ENCODE measurements at places on chromosomes 1 and 21.

GRCh38 chr1:4416189-4416588 is 238.2 kb upstream of the AJAP1 start:
- DNase-seq: no peak

DNA sequence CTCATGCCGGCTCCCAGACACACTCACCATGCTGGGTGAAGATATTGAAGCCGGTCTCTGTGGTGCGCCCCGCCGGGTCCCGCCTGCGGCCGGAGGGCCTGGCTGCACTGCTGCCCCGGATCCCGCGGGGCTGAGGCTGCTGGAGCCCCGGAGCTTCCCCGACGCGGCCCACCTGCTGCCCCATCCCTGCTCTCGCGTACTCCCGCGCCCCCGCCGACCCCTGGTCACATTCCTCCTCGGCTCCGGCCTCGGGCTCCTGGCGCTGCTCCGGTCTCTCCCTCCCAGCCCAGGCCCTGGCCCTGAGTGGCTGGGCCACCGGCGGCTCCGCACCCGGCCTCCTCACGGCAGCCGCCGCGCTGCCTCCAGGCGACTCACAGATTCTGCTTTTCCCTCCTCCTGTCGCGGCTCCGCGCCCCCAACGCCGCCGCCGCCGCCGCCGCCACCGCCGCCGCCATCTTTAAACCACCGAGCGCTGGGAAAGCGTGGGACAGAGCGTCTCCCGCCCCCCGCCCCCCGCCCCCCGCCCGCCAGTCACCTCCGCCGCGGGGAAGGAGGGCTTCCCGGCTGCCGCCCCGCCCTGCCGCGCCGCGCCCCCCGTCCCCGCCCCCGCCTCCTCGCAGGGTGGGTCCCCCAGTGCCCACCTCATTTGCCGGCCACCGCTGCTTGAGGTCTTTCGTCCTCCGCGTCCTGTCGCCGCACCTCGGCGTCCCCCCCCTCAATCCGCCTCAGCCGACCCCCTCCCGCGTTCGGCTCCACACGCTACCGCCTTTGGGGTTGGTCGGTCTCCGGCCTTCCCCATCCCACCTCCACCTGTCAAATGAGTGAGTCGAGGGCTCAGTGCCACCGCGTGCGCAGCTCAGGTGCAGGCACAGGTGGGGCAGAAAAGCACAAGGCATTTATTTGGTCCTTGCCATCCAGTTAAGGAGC is at the start of gene ABL2:
Gene ABL2 (minus strand): TSS at position 464 of the 927 bp plus-strand sequence. CDS start 280 bp downstream, at position 184.
- peak; percentile 29 for DNase-seq

- DNase-seq: no peak
Observed at GRCh38 chr1:230854423-230854822, 13.9 kb downstream of the C1orf198 start.

DNA sequence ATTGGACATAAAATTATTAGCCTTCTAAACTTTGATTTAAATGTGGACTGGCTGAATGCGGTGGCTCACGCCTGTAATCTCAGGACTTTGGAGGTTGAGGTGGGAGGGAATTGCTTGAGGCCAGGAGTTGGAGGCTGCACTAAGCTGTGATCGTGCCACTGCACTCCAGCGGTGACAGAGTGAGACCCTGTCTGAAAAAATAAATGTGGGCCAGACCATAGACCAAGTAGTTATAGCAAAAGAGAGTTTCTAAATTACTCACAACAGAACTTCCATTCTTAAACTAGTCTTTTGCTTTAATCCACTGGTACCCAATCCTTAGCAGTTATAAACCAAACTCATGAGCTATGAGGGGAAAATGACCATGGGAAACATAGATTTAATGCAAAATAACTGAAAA is 35.2 kb downstream of the RAP1A start:
- no peak for DNase-seq

GRCh38 chr1:39632682-39633417 is 6.6 kb downstream of the HEYL start:
- DNase-seq: no peak

GRCh38 chr1:64343105-64343822 is 126.7 kb upstream of the CACHD1 start:
- no peak for DNase-seq

DNA sequence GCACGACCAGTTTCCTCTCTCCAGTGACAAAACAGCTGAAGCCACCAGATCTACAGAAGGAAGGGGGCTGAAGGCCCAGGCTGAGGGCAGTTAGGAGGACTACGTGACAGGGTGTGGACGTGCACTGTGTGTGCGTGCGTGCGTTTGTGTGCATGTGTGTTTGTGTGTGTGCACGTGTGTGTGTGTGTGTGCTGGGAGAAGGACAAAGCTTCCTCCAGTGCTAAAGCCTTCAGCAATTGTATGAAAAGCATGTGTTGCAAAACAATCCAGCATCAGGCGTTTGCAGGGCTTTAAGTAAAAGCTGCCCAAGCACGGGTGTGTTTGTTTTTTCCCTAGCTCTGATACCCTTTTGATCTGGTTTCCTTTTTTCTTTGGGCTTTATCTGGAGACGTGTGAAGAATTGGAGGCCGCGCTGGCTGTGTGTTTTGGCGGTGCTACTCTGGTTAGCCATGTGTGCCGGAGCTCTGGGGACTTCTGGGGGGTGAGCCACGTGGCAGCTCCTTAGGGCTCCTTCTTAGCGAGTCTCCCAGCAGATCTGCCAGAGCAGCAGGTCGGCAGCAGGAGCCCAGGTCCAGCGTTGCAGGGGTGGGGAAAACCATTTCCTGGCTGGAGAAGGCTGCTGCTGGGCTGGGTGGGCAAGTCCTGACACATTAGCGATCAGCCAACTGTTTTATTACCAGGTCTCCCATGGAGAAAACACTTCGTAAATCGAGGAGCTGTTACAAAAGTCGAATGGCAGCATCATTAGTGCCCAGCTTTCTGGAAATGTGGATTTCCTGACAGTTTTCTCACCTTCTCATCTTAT is 73.4 kb downstream of the UCK2 start:
- DNase-seq: peak; percentile 69

- DNase-seq: no peak
Observed at GRCh38 chr21:44932408-44933181, 7.2 kb upstream of the SLX9 start.

- DNase-seq: no peak
Observed at GRCh38 chr1:82597649-82598048, 796.9 kb downstream of the ADGRL2 start.

DNA sequence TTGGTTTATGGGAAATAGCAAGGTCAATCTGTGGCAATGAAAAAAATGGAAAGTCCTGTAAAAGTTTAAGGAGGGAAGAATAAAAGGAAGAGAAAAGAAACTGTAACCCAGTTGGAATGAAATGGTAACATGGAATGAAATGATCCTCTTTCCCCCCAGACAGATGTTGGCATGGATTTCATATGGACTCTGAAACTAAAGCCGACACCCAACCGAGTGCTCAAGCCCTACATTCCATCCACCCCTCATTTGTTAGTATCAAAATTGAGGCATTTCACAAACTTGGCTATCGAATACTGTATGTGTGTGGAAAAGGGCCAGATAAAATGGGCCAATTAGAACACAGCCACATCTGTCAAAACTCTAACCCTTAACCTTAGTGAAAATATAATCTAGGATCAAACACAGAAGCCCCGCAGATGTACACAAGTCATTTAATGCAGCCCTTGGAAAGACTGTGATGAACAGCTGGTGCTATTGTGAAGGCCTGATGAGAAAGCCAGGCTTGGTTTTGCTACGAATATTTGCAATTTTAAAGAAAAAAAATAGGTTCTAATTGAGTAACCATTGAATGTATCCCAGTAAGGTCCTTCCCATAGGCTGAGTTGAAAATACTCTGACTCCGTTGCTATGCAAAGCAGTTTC is 72.6 kb upstream of the RGL1 start:
- DNase-seq: no peak

DNA sequence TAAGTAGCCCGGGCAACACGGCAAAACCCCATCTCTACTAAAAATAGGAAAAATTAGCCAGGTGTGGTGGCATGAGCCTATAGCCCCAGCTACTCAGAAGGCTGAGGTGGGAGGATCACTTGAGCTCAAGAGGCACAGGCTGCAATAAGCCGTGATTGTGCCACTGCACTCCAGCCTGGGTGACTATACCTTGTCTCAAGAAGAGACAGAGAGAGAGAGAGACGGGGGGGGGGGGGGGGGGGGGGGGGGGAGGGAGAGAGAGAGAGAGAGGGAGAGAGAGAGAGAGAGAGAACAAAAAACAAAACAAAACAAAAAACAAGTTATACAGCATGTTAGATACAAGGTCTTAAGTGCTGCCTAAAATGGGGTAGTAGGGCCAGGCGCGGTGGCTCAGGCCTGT is 77.8 kb upstream of the ZNF281 start:
- DNase-seq: no peak

GRCh38 chr1:152110860-152111514 is 4.3 kb downstream of the TCHH start:
- no peak for DNase-seq

DNA sequence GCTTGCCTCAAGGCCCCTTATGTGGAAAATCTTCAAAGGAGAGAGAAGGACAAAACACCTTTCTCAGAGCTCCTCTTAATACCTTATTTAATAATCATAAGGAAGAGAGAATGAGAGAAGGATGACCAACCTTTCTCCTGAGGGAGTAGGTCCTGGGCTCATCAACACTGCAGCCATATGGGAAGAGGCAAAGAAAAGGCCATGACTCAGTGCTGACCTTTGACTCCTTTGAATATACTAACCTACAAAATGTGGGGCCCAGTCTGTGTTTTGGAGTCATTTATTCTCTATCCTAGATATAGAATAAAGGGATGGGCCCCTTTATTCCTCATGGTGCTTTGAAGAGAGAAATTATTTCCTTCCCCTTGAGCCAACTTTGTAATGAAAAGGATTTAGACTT is 38.3 kb downstream of the CAMSAP2 start:
- no peak for DNase-seq

GRCh38 chr21:23861911-23862504 is 1745.3 kb downstream of the MRPL39 start:
- no peak for DNase-seq

DNA sequence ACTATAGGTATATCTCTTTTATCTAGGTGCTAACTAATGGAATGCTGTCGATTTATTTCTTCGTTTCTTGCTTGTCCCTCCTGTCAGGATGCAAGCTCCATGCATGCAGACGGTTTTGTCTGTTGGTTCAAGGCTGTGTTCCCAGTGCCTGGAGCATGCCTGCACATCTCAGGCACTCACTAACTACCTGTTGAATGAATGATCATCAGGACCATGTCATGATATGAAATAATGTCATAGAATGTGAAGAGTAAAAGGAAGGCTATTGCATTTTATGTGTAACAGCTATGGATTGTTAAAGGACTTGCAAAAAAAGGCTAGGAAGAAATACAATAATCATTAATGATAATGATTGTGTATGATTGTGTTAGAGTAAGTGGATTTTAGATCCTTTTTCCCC is 4.2 kb downstream of the GPR25 start:
- DNase-seq: no peak

DNA sequence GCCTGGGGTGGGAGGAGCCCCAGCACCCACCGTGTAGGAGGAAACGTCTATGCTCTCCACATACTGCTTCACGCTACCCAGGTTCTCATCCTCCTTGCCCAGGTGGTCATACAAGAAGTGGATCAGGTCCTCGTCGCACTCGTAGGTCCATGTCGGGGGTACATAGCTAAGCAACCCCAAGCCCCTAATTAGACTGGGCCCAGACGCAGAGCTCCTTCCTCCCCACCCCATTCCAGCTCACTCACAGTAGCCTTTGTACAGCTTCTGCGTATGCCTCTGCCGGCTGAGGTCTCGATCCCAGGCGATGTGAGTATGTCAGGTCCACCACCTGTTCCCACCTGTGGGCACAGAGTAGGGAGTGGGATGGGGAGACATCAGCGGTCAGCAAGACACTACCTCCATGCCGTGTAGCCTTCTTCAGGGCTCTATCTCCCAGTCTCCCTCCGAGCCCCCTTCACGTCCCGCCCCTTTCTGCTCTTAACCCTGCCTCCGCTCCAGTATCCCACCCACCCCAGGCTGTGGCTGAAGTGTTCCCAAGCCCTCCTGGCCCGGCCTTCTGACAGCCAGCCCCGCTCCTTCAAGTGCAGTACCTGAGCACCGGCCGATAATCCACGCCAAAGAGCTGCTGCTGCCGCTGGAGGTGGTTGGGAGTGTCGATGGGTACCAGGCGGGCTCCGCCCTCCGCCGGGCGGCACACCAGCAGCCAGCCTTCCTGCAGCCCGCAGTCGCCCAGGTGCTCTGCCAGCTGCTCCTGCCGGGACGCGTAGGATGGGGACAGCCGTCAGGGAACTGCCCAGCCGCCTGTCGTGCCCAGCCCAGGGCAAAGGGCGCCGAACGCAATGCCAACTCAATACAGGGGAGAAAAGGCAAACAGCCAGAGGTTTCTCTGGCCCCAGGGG is 919 bp downstream of the HECTD3 start:
- DNase-seq: no peak

DNA sequence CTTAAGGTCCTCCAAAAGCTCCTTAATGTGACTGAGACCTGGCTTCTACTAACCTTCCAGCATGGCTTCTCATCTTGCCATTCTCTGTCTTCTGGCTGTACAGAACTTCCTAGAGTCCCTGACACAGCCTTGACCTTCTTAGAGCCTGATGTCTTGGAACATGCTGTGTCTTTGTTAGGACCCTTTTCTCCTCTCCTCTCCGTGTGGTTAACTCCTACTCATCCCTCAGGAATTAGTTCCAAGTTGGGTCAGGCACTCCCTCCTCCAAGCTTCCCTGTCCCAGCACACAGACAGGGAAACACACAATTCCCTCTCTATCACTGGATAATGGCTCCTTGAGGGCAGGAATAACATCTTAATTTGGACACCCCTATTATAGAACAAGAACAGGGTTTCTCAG is 275.4 kb upstream of the USP24 start:
- DNase-seq: no peak

DNA sequence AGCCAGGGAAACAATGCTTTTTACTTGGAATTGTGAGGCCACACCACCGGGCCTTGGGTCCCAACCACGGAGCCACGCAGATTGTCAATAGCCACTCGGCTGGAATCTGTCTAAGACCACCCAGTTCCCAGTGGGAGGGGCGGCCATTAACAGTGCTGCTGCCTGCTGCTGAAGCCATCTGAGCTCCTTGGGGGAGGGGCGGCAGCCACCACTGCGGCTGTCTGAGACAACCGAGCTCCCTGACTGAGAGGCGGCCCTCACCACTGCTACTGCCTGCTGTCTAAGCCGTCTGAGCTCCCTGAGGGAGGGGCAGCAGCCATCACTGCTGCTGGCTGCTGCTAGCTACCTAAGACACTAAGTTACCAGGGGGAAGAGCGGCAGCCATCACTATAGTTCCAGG is 64.3 kb downstream of the DMRTA2 start:
- DNase-seq: no peak

DNA sequence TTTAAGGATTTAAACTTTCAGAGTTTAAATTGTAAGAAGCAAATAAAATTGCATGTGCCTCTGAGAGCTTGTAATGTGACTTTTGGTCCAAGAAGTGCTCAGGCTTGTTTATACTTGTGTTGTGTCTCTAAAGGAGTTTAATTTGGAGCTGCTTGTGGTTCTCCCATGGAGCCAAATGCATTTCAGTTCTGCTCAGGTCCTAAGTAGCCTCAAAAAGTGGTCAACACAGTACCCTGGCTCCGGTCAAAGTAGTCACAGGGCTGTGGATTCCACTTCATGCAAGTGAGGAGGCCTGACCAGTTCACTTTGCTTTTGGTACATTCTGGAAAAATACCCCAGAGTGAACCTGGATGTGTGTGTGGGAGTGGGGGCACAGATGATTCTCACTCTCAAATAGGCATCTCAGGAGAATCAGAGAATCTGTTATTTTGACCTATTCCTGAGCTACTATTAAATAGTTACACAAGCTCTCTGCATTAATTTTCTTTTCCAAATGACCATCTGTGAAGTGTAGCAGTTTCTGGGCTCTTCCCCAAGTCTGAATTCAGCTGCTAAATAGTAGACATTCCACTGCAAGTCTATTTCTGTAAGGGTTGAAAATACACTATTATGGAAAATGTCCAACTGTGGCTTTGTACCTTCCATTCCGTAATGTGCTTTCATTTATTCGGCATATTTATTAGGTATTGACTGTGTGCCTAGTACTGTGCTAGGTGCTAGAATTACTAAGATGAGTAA is 31.7 kb upstream of the AGO1 start:
- no peak for DNase-seq

Data from NCI-H2081 treated with DMSO at 0.1 percent for 48 hours (cell line).